ENCODE measurements at places on chromosomes 12 and 14. TPM values are rescaled to one million over a fixed set of nuclear protein-coding genes. Genes with fewer than 3 reads are reported as not detected.

Gene TMEM229B
- total RNA-seq: 0.20 TPM

Gene TMTC1
- 0.06 TPM for total RNA-seq

Gene EML1
- 45.4 TPM for total RNA-seq

Gene CDCA3
- total RNA-seq: 68.4 TPM

Gene AMIGO2
- 106 TPM for total RNA-seq

Gene BORCS5
- total RNA-seq: 10.0 TPM

Gene TBC1D30
- total RNA-seq: 2.1 TPM

Gene RTL1
- total RNA-seq: 0.31 TPM

Gene TSPAN19
- total RNA-seq: not detected

Gene OR11H7
- total RNA-seq: not detected

Gene DERA
- 55.2 TPM for total RNA-seq

Gene CCDC177
- not detected for total RNA-seq

Gene GALNT16
- 3.7 TPM for total RNA-seq

Gene SLC5A8
- not detected for total RNA-seq

Gene TMEM260
- 5.8 TPM for total RNA-seq

Gene TSHR
- total RNA-seq: not detected

Gene HOTAIR
- 0.23 TPM for total RNA-seq

Gene VIPAS39
- total RNA-seq: 14.0 TPM

Gene GPRC5A
- 273 TPM for total RNA-seq

Gene MFAP5
- total RNA-seq: not detected

Gene MEG3
- 52.0 TPM for total RNA-seq

Gene PPP1R1A
- 0.20 TPM for total RNA-seq

Gene CRADD
- 10.3 TPM for total RNA-seq

Gene C3AR1
- total RNA-seq: not detected

Gene SLC7A8
- 0.73 TPM for total RNA-seq

Gene CCDC85C
- total RNA-seq: 27.0 TPM

Gene GZMB
- total RNA-seq: not detected

Gene MCRS1
- 68.7 TPM for total RNA-seq

Gene PUS7L
- total RNA-seq: 3.7 TPM

Gene YARS2
- total RNA-seq: 30.2 TPM

Gene GYS2
- 0.05 TPM for total RNA-seq

Gene SLC15A4
- total RNA-seq: 19.3 TPM

Gene LGR5
- not detected for total RNA-seq

Gene TRIM9
- 8.7 TPM for total RNA-seq

Gene MTRFR
- 12.9 TPM for total RNA-seq

Gene IL26
- total RNA-seq: not detected

Gene ABCC9
- not detected for total RNA-seq

Gene DPF3
- 0.22 TPM for total RNA-seq

Gene FBLN5
- total RNA-seq: 3.4 TPM

Gene MMP19
- total RNA-seq: 0.24 TPM

Gene OLR1
- total RNA-seq: 0.40 TPM

Gene NRIP2
- not detected for total RNA-seq

Gene SLC25A21
- total RNA-seq: 2.3 TPM

Gene SIX6
- not detected for total RNA-seq

Gene LHX5
- not detected for total RNA-seq

Gene EPYC
- total RNA-seq: not detected

Gene PTPN21
- 9.8 TPM for total RNA-seq

Gene CRACR2A
- 1.2 TPM for total RNA-seq

Gene TOX4
- total RNA-seq: 67.1 TPM

Gene ATL1
- 5.9 TPM for total RNA-seq

Gene RASSF9
- 0.67 TPM for total RNA-seq

Gene TMEM121
- total RNA-seq: 7.3 TPM

Gene PRPF39
- 20.6 TPM for total RNA-seq

Gene SPRING1
- total RNA-seq: 16.5 TPM

Gene ZFYVE1
- 9.2 TPM for total RNA-seq

Gene MYF6
- not detected for total RNA-seq

Data from A549 treated with ZK216348 at 1 μM for 4 hours (cell line).